ENCODE measurements at places on chromosomes 1 and 21.

DNA sequence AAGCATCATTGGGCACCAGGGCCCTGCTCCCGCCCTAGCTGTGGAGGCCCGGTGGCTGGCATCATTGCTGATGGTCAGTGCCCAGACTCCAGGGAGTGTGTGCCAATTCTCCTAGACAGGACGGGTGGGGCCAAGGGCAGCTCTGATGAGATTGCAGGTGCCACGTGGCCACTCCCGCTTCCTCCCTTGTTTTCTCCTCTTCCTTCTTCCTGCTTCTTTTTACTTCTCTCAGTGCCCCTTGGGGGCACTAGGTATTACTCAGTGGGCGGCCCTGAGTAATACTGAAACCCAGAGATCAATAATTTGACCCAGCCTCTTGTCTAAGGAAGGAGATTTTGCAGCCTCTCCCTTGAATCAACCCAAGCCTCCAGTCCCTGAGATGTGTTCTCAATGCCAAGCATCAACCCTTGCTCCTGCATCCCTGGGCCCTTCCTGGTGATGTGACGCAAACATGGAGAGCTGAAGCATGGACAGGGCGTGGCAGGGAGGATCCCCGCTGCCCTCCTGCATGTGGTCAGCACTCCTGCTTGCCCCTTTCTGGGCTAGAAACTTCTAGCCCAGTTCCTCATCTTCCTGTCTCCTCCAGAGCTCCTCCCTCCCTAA, 32.4 kb downstream of the CDK18 start:
- DNase-seq = no peak

DNA sequence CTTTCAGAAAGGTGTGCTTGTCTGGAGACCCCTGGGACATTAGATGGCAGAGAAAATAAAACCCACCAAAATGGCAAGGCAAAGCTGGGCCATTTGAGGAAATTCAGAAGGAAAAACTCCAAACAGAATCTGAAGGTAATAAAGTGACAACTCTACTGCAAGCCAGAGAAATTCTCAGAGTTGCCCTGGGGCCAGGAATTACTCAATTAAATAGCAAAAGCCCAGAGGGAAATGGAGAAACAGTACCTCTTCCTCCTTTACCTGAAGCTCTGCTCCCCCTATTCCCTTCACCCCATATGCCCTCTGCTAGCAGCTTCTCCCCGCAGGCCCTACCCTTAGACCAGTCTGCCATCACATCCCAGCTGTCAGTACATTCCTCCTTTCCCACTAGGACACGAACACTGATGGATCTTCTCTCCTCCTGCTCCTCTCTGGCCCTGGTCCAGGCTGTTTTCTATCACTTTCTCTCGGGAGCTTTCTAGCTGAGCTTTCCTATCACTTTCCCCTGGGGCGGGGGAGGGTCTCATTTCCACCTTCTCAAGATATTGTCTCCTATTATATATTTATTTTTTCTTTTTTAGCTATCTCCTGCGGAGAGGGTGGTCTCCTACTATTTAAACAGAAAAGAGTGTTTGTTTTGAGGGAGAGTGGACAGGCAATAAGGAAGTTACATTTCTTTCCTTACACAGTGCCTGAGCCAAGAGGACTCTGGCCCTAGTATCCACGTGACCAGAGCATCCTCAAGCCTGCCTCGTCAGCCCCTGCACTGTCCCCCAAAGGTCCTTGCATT, 47.7 kb upstream of the RBM15 start:
- DNase-seq = no peak

DNA sequence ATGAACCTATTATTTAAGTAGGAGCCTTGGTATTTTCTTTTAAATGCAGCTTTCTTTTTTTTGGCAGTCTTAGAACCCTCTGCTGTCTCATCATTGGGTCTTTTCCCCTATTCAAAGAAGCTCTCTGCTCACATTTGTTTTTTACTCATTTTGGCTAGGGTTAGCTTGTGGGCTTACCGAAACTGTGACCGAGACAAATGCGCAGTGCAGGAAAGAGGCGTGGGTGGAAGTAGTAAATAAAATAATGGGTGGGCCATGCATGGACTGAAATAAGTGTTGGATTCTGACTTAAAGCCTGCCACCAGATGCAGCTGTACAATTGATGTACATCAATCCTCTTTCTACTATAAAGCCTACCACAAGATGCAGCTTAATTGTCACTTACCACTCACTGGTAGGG, 14.7 kb downstream of the XPR1 start:
- DNase-seq = no peak

GRCh38 chr1:18283601-18284385, 176.2 kb downstream of the IGSF21 start:
- DNase-seq = no peak

- no peak for DNase-seq
Observed at GRCh38 chr1:70978623-70979022, 69.0 kb downstream of the PTGER3 start.

DNA sequence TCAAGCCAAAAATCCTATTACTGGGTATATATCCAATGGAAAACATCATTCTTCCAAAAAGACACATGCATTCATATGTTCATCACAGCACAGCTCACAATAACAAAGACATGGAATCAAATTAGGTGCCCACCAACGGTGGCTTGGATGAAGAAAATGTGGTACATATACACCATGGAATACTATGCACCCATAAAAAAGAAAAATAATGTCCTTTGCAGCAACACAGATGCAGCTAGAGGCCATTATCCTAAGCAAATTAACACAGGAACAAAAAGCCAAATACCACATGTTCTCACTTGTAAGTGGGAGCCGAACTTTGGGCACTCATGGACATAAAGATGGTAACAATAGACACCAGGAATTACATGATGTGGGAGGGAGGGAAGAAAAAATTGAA, 113.6 kb downstream of the MRPL39 start:
- DNase-seq = no peak

DNA sequence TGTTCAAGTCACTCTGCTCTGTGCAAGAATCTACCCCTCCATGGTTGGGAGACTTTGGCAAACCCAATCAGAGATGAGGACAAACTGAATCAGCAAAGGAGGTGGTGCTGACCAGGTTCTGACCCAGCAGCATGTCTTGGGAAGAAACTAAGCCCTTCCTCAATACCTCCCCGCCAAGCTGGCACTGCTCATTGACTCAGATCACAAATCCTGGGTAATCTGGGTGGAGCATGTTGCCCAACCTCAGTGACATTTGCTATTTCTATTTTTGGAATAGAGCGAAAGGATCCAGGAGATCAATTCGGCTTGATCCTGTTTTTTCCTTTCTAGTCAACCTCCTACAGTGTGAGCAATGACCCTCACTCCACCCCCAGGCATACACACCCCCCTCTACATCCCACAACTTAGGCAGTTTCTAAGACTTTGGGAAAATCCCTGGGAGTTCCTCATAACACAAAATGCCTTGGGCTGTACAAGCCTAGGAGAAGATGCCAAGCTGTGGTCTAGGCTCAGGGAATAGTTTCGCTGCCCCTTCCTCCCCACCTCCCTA, 166.8 kb upstream of the KCNJ6 start:
- DNase-seq = no peak

DNA sequence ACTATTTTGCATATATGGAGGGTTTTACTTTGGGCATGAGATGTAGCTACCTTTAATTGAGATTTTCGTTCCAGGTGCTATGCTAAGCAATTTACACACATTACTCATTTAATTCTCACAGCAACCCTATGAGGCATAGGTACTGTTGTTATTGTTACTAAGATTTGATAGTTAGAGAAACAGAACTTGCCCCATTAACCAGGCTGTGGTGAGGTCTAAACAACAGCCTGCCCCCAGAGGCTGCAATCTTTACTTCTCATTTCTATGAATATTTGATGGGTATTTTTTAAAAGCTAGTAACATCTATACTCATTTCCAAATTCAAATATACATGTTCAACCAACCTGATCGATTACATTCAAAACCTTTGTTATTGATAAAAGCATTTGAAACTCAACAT, 155.6 kb downstream of the GALNT2 start:
- DNase-seq = no peak

- DNase-seq = no peak
Observed at GRCh38 chr1:224185208-224185607, 2.2 kb downstream of the DEGS1 start.

DNA sequence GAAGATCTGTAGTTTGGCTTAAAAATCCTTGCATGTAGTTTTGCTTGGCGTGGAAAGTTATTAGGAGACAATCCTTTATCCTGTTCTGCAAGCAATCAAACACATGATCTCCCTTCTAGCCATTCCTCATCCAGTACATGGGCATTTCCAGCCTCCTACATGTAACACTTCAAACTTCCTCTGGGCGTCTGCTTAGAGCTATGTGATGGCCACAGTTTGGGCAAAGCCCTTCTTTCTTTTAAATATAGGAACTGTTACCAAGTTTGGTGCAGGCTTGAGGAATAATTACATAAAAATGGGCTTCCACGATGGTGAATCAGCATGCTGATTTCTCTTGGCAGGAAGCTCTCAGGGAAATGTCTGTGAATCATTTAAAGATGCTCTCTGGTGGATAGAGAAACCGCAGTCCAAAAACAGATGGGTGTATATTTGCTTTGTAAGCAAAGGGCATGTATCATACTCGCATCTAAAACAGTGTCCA, 176.9 kb upstream of the FMN2 start:
- no peak for DNase-seq

DNA sequence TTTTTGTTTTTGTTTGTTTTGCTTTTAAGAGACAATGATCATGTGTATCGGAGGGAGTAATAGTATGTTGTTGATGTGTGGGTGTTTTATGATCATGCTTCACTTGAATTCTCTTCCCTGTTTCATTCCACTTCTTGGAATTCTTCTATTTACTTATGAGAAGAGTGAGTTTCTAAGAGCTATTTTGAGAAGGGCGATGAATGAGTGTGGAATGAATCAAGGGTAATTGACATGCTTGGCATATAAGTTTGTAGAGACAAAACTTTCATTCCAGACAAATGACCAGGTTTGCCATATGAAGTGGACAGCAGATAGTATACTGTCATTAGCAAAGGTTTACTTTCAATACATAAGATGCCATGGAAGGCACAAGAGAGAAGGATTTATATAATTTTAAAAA, 42.3 kb upstream of the PDC start:
- DNase-seq = no peak

- DNase-seq = no peak
Observed at GRCh38 chr21:35585155-35585554, 475.2 kb downstream of the SETD4 start.

DNA sequence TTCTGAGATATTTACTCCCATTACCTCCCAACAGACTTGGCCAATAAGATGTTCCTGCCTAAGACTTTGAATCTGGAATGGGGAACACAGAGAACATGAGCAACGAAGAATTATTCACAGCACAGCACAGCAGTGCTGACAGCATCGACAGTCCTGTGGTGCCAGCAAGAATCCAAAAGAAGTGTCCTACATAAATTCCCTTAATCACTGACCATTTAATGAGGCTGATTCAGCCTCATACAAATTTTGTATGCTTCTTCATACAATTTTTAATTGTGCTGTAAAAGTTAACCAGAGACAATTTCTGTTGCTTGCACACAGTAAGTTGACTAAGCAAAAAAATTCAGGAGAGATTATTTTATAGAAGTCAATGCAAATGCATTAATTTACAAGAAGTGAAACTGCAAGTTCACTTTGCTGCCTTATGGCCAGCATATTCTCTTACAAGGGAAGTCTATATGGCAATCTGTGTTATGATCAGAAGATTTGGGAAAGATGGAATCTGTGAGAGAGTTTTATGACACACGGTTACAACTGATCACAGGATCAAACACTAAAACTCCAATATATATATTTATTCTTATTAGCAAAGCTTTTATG, 855.9 kb downstream of the LTN1 start:
- no peak for DNase-seq

GRCh38 chr21:45442276-45442675, 37.3 kb downstream of the COL18A1 start:
- no peak for DNase-seq

DNA sequence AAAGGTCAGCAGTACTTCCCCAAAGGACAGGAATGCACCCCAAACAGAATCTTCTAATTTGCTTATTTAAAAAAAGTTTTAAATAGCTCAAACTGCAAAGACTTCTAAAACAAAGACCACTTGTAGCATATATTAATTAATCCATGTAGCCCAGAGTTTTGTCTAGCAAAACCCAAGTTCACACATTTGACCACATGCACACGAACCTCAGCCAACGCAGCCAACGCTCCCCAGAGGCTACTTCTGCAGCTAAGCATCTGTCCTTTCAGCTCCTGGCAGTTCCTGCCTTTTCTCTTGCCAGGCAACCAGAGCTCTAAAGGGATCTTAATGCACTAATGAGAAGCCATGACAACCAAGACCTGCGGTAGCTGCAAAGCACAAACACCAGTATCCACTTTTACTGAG, 89.6 kb downstream of the RERE start:
- no peak for DNase-seq

- DNase-seq = no peak
Observed at GRCh38 chr1:217910203-217910602, 279.1 kb downstream of the SPATA17 start.

DNA sequence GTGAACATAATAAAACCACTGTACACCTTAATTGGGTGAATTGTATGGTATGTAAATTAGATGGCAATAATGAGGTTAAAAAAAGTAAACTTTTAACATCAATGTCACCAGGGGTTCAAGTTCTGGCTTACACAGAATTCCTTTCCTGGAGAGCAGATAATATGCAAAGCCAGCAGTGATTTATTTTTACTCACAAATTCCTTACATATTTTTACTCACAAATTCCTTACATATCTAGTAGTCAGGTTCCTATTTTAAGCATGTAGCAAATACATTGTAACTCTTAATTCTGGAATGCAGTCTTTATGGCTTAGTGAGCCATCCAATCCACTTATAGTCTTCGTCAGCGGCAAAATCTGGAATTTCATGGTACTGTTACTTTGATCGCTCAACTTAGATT, 1.3 kb upstream of the UBE4B start:
- DNase-seq = no peak

- no peak for DNase-seq
Observed at GRCh38 chr1:37714689-37715088, 22.4 kb downstream of the CDCA8 start.

- DNase-seq = no peak
Observed at GRCh38 chr1:159025043-159025442, 15.3 kb downstream of the IFI16 start.

- no peak for DNase-seq
Observed at GRCh38 chr1:93549811-93550210, 101.9 kb downstream of the FNBP1L start.

DNA sequence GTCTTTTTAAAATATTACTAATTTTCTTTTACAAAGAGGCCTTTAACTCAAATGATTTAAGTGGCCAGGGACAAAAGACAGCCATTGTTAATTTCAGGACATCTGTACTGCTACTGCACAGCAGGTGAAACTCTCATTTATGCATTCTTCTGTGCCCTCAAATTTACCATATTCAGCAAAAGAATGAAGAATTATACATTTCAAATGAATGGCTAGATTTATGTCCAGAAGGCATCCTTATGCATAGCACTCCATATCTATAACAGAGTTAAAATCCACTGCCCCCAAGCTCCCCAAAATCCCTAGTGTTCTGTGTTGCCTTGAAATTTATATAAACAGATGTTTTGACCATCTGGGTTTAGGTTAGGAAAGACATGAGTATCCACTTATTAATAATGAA, 202.6 kb downstream of the DNM3 start:
- DNase-seq = no peak

DNA sequence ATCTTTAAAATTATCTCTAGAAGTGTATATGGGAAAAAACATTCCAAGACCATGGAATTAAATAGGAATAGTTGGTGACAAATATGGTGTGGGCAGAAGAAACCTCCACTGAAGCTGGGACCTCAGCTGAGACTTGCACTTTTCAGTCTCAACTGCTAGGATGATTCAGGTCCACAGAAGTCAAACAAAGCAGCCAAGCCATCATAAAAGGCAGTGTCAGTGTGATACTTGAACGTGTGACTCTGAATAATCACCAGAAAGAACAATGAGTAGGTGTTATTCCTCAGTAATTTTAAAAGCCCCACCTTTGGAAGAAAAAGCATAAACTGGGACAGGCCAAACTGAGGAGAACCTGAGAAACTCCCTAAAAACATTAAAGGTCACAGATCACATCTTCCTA, 90.7 kb downstream of the ZNF281 start:
- DNase-seq = no peak

Data from GM19239 (cell line).